ENCODE measurements at places on chromosomes 6 and 20. TPM values are rescaled to one million over a fixed set of nuclear protein-coding genes. Genes with fewer than 3 reads are reported as not detected.

Gene UST
- 21.7 TPM for total RNA-seq

Gene MEI4
- 0.05 TPM for total RNA-seq

Gene MMP24
- 0.27 TPM for total RNA-seq

Gene CTCFL
- total RNA-seq, result not detected

Gene EYA4
- not detected for total RNA-seq

Gene GNMT
- total RNA-seq, result 1.4 TPM

Gene BMP6
- total RNA-seq, result 1.7 TPM

Gene MYMX
- total RNA-seq, result 0.69 TPM

Gene ZNF341
- 5.4 TPM for total RNA-seq

Gene RSPO4
- total RNA-seq, result 0.59 TPM

Data from lower leg skin (tissue), 4 donors.